ENCODE measurements at places on chromosomes 6 and 20.

GRCh38 chr20:1883986-1884385, 11.2 kb upstream of the SIRPA start:
- no peak for DNase-seq

GRCh38 chr6:116268589-116269293, 11.0 kb downstream of the TSPYL1 start:
- DNase-seq = peak; percentile 69

DNA sequence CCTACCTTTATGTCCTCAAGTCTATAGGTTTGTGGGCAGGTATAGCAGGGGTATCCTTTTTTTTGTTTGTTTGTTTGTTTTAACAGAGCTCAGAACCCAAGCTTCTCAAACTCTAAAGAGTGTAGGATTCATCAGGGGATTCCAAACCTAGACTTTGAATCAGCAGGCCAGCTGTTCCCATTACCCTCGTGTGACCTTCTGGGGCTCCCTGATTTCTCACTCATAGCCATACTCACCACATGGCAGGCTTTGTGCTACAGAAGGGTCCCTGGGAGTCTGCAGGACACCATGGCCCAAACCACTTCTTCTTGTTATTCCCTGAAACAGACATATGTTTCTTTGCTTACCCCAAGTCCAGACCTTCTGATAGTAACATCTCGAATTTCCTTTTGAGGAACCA, 350.8 kb upstream of the TSHZ2 start:
- DNase-seq = no peak

DNA sequence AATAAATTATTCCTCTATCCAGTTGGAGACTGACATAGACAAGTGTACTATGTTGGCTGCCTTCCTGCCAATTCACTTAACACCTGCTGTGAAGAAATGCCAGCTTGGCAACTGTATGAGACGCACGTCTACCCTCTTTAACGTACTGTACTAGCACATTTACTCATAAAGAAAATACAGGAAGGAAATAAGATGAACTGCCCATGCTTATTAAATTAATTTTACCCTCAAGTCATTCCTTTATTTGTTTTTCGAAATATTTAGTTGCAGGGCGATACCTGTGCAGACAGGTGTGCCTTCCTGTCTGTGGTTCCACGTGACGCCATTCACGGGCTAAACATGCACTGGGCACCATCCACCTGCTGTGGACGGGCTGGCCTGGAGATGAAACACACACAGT, 52.0 kb downstream of the PSMG4 start:
- no peak for DNase-seq

GRCh38 chr20:61571221-61571620, 319.2 kb downstream of the CDH4 start:
- DNase-seq = no peak

DNA sequence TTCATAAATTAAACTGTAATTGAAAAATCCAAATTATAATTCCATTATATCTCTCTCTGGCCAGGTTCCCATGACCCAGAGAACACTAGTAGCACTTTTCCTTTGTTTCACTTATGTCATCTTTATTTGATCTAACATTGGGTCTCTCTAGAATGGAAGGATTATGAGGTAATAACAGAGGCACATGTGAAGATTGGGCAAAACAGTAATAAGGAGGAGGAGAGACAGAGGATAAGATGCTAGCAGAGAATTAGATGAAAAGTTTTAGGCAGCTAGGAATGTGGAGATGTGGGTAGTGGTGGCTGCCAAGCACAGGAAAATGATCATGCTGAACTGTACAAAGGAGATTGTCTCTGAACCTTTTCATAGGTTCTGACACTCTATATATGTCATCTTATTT, 3.3 kb downstream of the TAB2 start:
- peak; percentile 30 for DNase-seq

- DNase-seq = no peak
Measured at GRCh38 chr6:82701341-82701740, 337.7 kb downstream of the TPBG start.

- DNase-seq = no peak
Measured at GRCh38 chr20:19745106-19745505, 13.0 kb upstream of the RIN2 start.

DNA sequence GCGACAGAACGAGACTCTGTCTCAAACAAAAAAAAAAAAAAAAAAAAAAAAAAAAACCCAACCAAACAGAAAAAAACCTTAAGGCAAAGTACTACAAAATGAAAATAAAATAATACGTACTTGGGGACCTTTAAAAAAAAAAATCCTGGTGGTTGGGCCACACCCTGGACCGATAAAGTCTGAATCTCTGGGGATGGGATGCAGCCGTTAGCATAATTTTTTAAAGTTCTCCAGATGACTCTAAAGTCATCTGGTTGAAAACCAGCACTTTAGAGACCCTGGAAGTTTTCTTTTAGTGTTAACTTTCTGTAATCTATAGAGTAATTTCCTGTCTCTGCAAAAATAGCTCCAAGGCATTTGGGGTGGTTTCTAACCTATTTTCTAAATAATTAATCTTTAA, 142.9 kb upstream of the SALL4 start:
- DNase-seq = no peak

GRCh38 chr6:145090801-145091585, 644.3 kb downstream of the EPM2A start:
- no peak for DNase-seq

DNA sequence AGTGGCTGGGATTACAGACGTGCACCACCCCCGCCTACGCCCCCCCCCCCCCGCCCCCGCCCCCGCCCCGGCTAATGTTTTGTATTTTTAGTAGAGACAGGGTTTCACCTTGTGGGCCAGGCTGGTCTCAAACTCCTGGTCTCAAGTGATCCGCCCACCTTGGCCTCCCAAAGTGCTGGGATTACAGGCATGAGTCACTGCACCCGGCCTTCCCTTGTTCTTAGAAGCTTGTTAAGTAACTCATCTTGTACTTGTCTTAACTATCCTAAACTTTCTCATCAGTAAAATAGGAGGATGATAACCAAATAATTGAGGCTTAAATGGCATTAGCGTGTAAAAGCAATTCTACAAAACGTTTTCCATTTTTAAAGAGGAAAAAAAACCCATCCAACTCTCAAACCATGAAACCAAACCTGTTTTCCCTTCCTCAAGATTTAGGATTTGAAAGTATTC, 4.2 kb downstream of the CDYL start:
- DNase-seq = no peak

DNA sequence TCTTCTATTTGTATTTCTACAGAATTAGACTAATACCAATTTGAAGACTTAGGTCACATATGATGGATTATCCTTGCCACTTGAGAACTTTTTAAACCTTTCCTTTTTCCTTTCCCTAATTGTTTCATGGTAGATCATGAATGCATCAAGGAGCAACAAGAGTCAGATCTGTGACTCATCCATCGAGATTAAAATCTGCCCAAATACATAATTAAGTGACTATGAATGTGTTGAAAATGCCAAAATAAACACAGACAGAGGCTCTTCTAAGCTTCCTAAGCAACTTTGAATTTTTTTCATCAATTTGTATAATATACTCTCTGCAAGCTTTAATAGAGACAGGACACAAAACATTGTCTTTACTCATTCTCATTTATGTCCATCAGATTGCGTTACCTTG, 23.5 kb upstream of the HTR1E start:
- DNase-seq = no peak

- DNase-seq = no peak
Measured at GRCh38 chr6:18327626-18328025, 59.5 kb upstream of the RNF144B start.

- DNase-seq = no peak
Measured at GRCh38 chr6:28719275-28719940, 193.7 kb downstream of the GPX5 start.

DNA sequence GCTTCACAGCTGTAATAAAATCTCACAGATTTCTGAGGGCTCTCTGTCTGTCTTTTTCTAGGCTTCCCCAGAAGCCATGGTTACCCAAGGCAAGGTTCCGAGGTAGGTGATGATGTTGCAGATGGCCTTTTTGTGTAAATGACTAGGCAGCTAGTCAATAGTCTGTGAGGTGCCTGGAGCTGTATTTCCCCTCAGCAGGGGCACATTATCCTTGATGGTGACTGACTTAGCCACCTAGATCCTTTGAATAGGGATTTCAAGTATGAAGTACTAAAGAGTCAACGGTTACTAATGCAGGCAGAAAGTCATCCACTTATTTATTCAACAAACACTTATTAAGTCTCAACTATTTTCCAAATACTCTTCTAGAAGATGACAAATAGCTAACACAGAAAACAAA, 49.3 kb upstream of the L3MBTL3 start:
- no peak for DNase-seq

GRCh38 chr6:152474354-152474753, 162.8 kb downstream of the SYNE1 start:
- no peak for DNase-seq

DNA sequence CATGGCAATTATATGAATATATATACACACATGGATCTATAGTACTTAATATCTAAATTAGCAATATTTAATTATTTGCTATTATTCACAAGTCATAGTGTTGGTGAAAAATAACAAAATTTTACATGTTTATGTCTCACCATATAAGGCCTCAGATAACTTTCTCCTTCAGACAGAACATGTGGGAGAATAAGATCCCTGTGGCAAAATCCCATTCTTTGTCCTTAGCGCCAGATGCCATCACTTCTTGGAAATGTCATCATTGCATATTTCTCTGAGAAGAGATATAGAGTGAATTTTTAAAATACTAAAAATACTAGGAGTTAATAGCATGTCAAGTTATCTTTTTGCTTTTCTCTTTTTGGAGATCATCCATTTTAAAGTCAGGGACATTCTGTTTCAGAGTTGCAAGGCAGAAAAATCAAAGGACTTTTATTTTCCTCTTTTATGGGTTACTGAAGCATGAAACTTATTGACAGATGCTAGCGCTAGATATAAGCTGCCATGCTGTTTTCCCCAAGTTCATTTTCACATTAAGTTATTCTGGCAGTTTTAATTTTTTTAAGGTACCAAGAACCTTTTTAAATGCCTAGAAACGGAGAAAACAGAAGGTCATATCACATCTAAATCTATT, 30.4 kb upstream of the STXBP5 start:
- no peak for DNase-seq

GRCh38 chr6:42313038-42313437, 95.4 kb upstream of the MRPS10 start:
- no peak for DNase-seq

DNA sequence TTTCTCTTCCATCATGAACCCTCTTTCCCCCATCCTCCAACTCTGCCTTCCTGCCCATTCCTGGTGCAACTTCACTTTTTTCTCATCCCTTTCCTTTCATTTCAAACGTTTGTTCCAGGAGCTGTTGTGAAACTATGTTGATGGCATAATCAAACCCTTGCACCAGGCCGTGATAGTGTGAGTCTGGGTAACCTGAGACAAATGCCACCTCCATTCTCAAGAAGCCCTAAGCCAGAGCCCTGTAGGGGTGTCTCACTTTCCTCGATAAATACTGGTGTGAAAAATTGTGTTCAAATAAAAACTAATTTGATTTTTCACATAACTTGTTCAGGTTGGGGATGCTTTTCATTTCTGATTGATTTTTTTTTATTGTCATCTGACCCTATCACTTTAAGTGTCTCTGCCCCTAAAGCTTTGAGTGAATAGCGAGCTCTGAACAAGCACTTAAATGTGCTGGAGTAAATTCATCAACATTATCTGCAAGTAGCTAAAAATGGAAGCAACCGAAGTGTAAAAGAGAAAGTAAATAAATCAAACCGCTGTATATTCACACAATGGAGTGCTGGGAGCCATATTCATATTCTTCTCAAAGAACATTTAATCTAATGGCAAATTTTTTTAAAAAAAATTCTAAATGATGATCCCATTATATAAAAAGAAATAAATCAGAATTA, 303.1 kb upstream of the CDYL start:
- DNase-seq = no peak

- DNase-seq = no peak
Measured at GRCh38 chr6:98574984-98575383, 259.4 kb upstream of the POU3F2 start.

GRCh38 chr6:107665382-107665781, 158.7 kb downstream of the SCML4 start:
- no peak for DNase-seq

DNA sequence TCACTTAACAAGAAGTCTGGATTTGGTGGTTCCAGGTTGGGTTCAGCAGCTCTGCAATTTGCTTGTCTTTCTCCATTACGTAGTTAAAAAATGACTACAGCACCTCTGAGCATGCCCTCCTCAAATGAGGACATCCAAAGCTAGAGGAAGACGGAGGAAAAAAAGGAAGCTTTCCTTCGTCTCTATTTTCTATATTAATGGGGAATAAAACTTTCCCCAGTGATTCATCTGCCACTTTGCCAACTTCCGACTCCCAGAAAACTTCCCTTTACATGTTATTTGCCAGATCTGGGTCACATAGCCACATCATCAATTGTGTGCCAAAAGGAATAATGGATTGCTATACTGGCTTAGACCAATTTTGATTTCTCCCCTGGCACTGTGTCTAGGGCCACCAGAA, 69.5 kb downstream of the ZFAND3 start:
- DNase-seq = no peak

DNA sequence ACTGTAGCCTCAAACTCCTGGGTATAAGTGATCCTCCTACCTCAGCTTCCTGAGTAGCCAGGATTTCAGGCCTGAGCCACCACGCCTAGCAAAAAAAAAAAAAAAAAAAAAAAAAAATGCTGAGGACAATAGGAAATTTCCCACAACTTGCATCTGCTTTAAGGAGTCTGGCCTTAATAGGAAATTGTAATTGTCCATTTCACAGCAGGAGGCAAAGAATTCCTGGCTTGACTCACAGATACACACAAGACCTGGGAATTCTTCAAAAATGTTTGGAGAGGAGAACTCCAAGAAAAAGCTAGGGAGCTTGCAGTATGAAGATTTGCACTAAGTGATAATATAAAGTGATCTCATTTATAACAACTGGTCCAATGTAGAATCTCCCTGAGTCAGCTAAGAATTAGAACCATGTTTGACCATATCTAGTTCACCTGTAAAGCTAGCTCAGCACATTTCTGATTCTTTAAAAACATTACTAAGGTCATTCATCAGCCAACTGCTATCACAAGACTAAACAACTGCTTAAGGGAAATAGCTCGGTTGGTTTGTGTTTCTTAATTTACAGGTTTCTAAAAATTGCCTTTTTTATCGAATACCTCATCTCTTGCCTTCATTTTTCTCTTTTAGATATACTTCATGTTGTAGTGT, 80.2 kb upstream of the SLC2A12 start:
- no peak for DNase-seq

DNA sequence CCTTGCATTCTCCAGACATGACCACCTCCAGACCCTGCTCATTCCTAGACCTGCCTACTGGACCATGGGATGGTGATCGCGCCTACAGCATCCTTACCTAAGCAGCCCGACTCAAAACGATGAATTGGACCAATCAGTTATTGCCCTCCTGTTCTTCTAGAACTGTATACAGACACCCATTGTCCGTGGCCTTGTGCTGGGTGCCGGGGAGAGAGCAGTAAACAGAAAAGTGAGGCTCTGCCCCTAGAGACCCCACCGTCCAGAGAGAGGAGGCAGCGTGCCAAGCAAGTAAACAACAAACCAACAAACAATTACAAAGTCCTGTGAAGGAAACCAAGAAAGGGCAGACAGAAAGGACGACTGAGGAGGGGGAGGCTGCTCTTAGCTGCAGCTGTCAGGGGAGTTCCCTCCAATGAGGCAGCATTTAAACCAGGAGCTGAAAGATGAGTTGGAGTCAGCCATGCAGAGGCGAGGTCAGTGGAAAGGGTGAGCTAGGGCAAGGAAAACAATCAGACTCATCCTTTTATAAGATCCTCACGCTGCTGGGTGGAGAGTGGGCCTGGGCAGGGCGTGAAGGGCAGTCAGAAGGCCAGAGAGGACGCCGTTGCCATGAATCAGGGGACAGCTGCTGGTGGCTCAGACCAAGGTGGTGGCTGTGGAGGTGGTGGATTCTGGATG, 37.6 kb upstream of the BLCAP start:
- DNase-seq = no peak
